ENCODE measurements at places on chromosomes 6 and 20.

GRCh38 chr20:18092890-18093289, 35.2 kb upstream of the OVOL2 start:
- no peak for DNase-seq

DNA sequence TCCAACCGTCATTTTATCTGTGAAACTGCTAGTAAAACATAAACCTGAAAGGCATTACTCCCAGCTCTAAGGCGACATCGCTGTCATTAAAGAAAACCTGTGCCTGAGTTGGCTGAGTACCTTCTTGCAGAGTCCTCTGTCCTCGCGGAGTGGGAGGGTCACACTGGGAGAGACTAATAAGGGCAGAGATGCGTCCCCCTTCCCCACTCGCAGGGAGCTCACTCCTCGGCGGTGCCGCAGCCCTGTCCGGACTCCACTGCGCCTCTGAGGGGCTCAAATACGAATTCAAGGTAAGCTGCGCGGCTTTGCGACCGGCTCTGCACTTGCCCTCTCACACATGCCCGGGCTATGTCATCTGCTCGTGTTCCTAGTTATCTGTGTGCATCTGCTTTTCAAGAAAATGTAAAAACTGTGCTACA, at the start of gene COL19A1:
Gene COL19A1 (plus strand): TSS at position 206 of the 419 bp plus-strand sequence. CDS start 13,012 bp downstream, outside the sequence.
- peak; percentile 3 for DNase-seq

GRCh38 chr6:170128811-170129681, 161.8 kb downstream of the DLL1 start:
- no peak for DNase-seq

GRCh38 chr20:16942756-16943155, 194.6 kb downstream of the OTOR start:
- DNase-seq: no peak

DNA sequence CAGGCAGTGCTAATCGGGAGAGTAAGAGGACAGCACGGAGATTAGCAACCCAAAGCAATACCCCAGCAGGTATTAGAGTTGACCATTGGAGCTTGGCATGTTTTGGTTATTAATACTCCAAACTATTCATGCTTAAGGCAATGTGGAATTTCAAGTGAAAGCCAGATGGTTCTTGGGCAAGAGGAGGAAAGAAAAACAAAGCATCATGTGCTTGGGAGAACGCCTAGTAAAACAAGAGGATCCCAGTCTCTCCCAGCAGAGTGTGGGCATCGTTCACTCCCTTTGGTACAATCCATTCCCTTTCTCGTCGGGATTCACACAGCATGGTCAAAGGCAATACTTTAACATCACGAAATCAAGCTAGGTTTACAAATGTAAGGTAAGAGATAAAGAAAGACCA, 349.8 kb downstream of the PRKN start:
- DNase-seq: no peak

DNA sequence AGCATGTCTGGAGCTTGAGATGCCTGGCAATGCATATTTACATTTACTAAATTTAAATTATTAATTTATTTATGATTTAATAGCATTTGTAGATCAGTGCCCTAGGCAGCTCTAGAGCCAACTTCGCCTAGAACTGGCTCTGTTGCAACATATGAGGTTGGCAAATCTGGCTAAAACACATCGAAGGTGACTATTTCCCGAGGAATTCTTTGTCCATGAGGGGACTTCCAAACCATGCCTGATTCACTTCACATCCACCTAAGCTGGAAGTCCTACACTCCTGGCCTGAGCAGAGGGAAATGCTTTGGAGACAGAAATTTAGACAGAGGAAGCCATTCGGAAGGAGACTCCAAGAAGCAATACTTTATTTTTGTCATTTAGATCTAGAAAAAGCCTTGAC, 211.0 kb upstream of the ARG1 start:
- DNase-seq: no peak

DNA sequence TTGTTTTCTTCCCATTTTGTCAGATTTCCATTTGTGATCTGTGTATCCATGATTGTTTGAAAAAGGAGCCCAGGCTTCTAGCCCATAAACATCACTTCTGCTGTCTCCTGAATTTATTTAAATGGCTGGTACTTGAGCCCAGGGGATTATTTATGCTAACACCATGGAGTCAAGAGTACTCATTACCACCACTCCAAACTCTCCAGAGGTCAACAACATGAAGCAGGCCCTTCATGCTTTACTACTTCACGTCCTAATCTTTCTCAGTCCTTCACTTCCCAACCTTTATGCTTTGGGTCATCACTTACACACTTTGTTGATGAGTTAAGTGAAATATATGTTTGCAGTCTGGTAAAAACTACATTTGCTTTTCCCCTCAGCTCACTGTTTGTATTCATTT, 247.8 kb downstream of the BMP2 start:
- DNase-seq: no peak

DNA sequence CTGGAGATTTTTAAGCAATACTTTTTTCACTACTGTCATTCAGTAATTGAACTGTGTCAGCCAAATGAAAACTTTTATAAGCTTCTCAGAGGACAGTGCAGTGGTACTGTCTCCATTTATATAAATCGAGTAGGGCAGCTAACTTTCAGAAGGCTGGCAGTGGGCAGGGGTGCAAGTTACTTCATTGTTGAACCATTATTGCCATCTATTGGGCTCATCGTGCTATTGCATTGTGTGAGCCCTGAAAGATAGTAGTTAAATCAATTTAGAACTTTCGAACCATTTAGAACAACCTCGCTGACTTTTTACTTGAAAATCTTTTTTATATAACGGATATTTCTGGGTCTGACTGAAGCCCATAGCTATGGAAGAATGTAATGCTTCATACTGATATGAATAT, 347.8 kb upstream of the PLCB4 start:
- DNase-seq: peak; percentile 29

- no peak for DNase-seq
Observed at GRCh38 chr6:101783287-101783686, 389.8 kb downstream of the GRIK2 start.

DNA sequence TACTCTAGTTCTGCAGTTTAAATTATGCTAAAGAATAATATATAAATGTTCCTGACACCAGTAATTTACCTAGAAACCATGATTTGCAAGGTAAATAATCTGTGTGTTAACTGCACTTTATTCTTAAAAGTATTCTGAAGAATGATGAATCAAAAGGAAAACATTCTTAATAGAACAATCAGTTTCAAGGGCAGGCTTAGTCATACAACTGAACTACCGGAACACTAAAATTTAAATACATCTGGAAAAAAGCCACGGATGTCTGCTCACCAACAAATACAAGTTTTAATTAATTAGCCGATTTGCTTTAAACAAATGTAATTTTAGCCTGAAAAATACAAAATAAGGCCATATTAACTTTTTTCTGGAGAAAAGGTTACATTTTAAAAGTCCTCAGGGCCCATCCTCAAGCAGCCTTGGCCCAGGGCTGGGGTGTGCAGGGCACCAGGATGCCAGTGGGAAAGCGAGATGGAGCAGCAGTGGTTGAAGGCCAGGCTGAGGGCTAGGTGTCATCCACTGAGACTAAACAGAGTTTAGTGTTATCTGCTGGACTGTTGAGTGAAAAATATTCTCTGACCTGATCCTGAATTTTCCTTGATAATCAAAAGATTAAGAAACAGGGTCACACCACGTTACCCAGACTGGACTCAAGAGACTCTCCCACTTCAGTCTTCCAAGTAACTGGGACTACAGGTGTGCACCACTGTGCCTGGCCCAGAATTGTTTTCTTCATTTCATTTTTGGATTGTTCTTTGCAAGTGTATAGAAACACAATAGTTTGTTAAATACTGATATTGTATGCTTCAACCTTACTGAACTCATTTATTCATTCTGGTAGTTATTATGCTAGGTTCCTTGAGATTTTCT, 88.2 kb upstream of the DST start:
- DNase-seq: no peak

- DNase-seq: no peak
Observed at GRCh38 chr6:112827793-112828192, 480.7 kb downstream of the RFPL4B start.

GRCh38 chr6:90464507-90464906, 122.4 kb downstream of the MAP3K7 start:
- DNase-seq: no peak

GRCh38 chr6:112017760-112018537, 36.0 kb upstream of the CCN6 start:
- no peak for DNase-seq

- no peak for DNase-seq
Observed at GRCh38 chr6:39599973-39600372, 125.2 kb downstream of the KIF6 start.

DNA sequence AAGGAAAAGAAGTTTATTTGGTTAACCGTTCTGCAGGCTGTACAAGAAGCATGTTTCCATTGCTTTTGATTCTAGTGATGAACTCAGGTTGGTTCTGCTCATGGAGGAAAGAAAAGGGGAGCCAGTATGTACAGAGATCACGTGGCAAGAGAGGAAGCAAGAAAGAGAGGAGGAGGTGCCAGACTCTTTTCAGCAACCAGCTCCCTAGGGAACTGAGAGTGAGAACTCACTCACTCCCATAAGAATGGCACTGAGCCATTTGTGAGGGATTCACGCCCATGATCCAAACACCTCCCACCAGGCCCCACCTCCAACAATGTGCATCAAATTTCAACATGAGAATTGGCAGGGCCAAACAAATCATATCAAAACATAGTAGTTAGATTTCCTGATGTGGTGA, 649.1 kb downstream of the EPM2A start:
- DNase-seq: no peak

DNA sequence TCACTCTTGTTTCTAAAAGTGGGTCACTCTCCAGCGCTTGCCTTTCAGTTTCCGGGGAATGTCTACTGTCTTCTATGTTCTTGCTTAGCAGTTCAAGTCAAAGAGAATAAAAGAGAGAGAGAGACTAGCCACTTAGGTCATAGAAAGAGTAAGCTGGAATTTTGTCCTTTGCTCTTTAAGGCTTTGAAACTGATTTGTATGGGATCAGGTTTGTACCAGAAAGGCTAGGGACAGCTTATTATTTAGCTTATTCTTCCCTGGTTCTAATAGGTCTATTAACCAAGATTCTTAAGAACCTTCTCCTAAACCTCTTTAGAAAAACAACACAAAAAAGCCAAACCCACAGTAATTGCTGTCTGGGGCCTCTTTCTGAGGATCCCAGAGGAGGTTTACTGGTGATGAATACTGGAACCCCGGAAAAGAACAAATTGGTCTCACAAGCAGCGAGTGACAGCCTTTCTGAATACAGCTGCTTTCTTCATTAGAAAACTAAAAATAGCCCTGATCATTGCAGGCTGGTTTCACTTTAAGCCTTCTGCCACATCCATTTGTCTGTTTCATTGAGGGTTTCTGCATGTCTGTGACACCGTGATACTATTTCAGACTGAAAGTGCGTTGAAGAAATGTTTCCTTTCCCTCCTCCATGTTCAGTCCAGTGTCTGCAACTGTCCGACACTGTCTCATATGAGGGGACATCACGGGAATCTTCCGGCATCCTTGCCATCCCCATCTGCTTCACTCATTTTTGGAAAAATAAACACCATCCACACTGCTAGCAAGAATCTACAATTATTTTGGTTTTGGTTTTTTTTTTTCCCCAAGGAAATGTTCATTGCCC, 75.1 kb upstream of the ATXN1 start:
- DNase-seq: peak; percentile 73

- DNase-seq: no peak
Observed at GRCh38 chr20:641516-641875, 11.5 kb downstream of the SRXN1 start.

DNA sequence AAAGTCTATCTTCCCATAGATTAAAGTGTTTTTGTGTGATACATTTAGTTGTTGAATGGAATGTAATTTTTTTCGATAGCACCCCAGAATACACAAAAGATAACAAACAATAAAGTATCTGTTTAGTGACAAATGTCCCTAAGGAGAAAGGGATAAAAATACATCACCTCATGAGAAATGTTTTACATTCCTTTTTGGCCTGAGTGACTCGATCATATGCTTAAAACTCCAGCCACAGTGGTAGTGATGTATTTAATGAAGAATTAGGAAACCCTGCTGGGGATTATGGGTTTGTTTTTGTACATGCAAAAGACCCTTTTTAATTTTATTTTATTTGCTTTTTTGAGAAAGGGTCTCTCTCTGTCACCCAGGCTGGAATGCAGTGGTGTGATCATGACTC, 4.3 kb upstream of the SGK1 start:
- no peak for DNase-seq

DNA sequence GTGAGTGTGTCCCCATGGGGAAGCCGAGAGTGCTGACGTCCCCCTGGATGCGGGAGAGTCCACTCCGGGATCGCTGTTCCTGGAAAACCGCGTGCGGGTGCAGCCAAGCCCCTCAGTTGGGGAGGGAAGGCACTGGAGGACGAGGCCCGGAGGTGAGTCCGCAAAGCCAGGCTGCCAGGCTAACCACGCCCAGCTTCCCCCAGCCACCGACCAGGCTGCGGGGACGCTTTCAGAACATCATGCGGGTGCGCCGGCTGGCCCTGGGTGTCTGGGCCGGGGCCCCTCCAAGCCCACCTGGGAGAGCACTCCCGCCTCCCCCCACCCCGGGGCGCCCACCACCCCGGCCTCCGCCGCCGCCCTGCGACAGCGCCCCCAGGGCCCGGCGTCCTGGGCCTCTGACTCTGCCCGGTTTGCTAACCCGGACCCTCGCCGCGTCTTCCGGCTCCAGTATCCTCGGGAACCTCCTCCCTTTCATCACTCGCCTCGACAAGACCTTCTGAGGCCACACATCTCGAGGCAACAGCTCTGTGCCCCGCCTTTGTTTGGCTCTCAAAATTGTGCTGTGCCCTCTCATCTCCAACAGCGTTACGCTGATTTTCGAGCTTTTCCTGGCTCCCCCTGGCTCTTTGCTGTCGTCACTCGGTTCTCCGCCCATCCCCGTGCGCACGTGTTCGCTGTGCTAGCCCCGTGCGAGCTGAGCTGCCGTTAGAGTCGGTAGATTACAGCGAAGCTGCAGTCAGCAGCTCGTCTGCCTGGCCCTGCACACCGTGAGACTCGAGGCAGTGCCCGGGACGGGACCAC, 47.1 kb upstream of the ENTPD6 start:
- peak; percentile 15 for DNase-seq

DNA sequence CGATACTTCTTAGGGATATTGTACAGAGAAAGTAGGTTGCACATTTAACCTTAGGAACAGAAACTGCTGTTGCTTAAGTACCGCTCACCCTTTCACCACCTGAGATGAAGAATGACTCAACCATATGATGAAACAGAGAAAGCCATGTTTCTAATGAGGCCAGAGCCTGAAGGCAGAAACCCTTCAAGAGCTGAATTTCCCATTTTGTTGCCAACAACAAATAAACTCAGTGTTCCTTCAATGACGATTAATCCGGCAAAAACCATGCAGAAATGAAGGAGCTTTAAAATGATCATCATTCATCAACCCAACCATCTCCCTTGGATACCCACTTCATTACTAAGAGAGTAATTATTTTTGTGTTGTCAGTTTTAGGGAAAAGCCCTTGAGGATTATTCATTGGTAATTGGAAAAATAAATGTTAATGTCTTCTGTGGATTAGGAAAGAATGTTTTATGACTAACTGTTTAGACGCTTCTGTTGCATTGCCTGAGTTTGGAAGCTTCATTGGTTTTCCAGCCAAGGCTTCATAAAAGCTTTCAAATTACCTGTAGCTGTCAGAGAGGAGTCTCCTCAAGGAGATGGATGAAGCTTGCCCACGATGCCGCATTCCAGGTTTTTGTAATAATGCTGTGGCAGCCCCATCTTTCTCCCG, 112.1 kb upstream of the IYD start:
- DNase-seq: peak; percentile 56
